Caco-2 (cell line): ENCODE measurements at places on chromosomes 5 and 9.
A peak's percentile ranks its signal among the peaks of the same experiment; 100 is the strongest.

GRCh38 chr9:1052365-1053281, 2.5 kb downstream of the DMRT2 start:
- no peak overlapping the region for H3K4me3 ChIP-seq
- no peaks in the 10 kb centered on the region for H3K36me3 ChIP-seq
- no peak for DNase-seq
- H3K4me1 ChIP-seq: peaks cover 4% of the 10 kb centered on the region; the same call in 1 of the 2 replicates
- no peaks in the 10 kb centered on the region for H3K27me3 ChIP-seq

- no peaks in the 10 kb centered on the region for H3K36me3 ChIP-seq
- no peak for DNase-seq
- no peak overlapping the region for H3K4me3 ChIP-seq
- H3K4me1 ChIP-seq: no peaks in the 10 kb centered on the region
Observed at GRCh38 chr5:104199771-104200170, 637.2 kb upstream of the NUDT12 start.

GRCh38 chr5:87868792-87869191, 399.9 kb downstream of the TMEM161B start:
- no peak overlapping the region for H3K4me3 ChIP-seq
- no peaks in the 10 kb centered on the region for H3K27me3 ChIP-seq
- no peak for DNase-seq
- no peaks in the 10 kb centered on the region for H3K4me1 ChIP-seq
- H3K27ac ChIP-seq: no peak overlapping the region
- H3K36me3 ChIP-seq: no peaks in the 10 kb centered on the region

- peak; percentile 17 for DNase-seq
- H3K27me3 ChIP-seq: no peaks in the 10 kb centered on the region
- H3K27ac ChIP-seq: peak overlapping the region; percentile 65
- no peaks in the 10 kb centered on the region for H3K36me3 ChIP-seq
- H3K4me3 ChIP-seq: no peak overlapping the region; the same call in 1 of the 2 replicates
Observed at GRCh38 chr5:142834504-142834903, 64.3 kb downstream of the ARHGAP26 start.

DNA sequence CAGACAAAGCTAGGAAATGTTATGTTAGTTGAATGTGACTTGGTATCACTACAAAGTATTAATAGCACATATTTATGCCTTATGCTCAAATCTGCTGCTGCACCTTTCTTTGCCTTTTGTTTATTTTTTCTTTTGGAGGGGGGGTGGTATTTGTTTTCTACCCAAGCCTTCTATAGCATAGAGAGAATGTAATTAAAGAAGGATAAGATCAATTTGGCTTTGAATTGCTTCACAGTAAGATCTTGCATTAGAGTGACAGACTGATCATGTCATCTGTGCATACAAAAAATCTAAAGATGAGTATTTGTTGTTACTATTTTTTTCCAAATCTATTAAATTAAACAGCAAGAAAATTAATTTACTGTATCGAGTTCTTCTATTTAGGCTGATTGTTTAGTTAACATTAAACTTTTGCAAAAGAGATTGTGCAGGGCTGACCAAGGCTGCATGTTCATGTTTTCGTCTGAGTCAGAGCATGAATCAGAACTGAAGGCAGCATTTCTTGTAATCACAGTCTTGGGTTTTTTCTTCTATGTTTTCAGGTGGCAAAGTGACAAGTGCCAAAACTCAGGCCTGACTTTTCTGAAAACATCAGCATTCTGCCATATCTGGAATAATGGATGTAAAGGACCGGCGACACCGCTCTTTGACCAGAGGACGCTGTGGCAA, 1007.1 kb upstream of the WWC1 start:
- H3K27me3 ChIP-seq: no peaks in the 10 kb centered on the region
- H3K27ac ChIP-seq: no peak overlapping the region
- DNase-seq: no peak

- no peak for DNase-seq
- H3K4me1 ChIP-seq: no peaks in the 10 kb centered on the region
- no peak overlapping the region for H3K4me3 ChIP-seq
- H3K27ac ChIP-seq: no peak overlapping the region
- H3K36me3 ChIP-seq: no peaks in the 10 kb centered on the region
- H3K27me3 ChIP-seq: no peaks in the 10 kb centered on the region
Observed at GRCh38 chr9:13957089-13957488, 356.9 kb downstream of the NFIB start.

DNA sequence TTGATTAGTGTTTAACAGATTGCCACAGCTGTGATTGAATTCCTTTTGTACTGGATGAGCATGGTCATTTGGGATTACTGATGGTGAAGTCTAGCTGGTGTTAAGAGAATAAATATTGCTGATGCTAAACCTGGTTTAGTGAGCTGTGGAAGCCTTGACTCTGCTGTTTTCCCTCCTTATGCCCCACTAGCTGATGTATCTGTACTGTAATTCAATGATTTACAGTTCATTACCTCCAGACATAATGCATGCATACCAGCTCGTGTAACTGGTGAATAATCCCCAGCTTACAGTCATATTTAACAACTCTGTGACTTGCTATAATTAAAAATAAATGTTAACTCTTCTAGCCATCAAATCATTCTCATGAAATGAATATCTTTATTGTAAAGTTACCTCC, 1.7 kb upstream of the CMYA5 start:
- H3K27me3 ChIP-seq: no peaks in the 10 kb centered on the region
- peaks cover 11% of the 10 kb centered on the region; the same call in 1 of the 2 replicates for H3K4me1 ChIP-seq
- H3K4me3 ChIP-seq: no peak overlapping the region
- H3K27ac ChIP-seq: no peak overlapping the region
- peaks cover 2% of the 10 kb centered on the region for H3K36me3 ChIP-seq
- DNase-seq: no peak

DNA sequence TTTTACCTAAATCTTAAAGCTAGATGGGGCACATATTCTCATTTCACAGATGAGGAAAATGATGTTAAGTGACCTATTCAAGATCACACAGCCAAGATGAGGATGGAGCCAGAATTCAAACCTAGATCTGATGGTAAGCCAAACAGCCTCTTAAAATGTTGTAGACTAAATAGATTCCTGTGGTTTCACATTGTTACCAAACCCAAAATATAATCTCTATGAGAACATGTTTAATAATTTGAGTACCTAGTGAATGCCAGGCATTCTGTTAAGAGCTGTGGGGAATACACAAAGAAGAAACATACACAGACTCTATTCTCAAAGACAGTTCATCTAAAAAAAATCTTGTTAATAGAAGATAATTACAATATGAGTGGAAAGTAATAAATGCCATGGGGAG, 25.2 kb downstream of the HOMER1 start:
- no peaks in the 10 kb centered on the region for H3K4me1 ChIP-seq
- no peak overlapping the region for H3K27ac ChIP-seq
- no peak for DNase-seq
- no peaks in the 10 kb centered on the region for H3K27me3 ChIP-seq
- no peaks in the 10 kb centered on the region for H3K36me3 ChIP-seq

- H3K27me3 ChIP-seq: no peaks in the 10 kb centered on the region
- H3K27ac ChIP-seq: peak overlapping the region; percentile 59
- H3K36me3 ChIP-seq: no peaks in the 10 kb centered on the region
Observed at GRCh38 chr5:124651663-124652513, 94.6 kb downstream of the ZNF608 start.

DNA sequence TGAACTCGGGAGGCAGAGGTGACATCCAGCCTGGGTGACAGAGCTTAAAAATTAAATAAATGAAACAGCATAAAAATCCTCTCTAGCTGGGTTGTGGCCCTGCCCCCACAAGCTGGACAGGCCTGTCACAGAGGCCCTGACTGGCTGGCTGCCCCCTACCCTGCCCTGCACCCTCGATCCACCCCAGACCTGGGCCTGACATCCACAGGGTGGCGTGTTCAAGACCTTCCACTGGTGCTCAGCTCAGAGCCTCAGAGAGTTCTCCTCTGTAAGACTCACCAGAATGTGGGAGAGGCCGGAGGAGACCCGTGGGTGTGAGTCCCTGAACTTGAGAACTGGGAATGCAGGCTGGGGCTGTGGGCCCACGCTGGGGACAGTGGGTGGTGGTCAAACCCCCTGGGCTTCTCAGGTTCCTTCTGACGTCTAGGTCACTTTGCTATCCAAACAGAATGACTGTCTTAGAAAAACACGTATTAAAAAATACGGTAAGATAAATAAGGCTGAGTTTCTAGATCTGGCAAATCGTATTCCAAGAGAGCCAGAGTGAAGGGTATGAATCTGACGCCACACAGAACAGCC, 9.7 kb upstream of the WDR38 start:
- H3K27me3 ChIP-seq: no peaks in the 10 kb centered on the region
- no peaks in the 10 kb centered on the region for H3K4me1 ChIP-seq
- no peak overlapping the region for H3K27ac ChIP-seq

DNA sequence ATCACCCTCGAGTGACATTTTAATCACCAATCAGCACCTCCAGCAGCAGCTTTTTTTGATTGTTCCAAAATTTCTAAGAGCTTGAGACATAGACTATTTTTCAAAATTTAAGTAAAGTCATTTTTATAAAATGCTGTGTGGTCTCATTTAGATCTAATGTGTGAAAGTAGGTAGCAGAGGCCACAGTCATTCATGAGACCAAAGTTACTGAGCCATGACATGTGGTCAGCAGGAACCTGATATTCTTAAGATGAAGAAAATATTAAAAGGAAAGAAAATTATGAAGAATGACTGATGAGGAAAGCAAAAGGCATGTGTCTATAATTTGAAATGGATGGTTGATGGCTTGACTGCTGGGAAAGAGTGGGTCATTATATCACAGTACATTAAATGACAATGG, 7.2 kb downstream of the FREM1 start:
- no peaks in the 10 kb centered on the region for H3K36me3 ChIP-seq
- H3K27ac ChIP-seq: no peak overlapping the region
- H3K4me1 ChIP-seq: no peaks in the 10 kb centered on the region
- DNase-seq: no peak
- no peak overlapping the region for H3K4me3 ChIP-seq
- H3K27me3 ChIP-seq: no peaks in the 10 kb centered on the region

DNA sequence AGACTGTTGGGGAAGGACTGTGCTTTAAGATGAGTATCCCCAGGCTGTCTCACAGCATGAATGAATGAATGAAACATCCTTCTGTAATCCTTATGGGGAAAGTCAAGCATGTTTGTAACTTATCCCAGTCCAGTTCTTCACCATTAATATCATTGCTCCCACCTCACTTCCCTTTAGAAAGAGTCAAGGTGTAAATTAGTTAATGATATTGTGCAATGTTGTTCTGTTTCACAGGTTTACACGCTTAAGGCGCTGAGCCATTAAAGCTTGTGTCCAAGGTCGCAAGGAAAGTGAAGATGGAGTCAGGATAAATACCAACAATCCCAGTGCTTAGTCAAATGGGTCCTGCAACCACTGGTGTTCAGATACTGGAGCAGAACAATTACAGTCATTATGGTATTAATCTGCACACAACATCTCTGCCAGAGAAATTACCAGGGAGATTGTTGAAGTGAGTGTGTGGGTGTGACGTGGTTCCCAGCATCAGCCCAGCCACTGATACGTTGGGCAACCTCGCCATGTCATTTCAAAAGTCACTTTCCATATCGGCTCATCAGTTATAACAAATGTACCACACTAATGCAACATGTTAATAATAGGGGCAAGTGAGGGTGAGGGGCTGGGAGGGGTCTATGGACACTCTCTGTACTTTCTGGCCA, 1.5 kb upstream of the MYO10 start:
- peak overlapping the region; percentile 86 for H3K27ac ChIP-seq
- peak overlapping the region; percentile 68 for H3K4me3 ChIP-seq
- H3K36me3 ChIP-seq: no peaks in the 10 kb centered on the region
- DNase-seq: no peak
- H3K27me3 ChIP-seq: no peaks in the 10 kb centered on the region

DNA sequence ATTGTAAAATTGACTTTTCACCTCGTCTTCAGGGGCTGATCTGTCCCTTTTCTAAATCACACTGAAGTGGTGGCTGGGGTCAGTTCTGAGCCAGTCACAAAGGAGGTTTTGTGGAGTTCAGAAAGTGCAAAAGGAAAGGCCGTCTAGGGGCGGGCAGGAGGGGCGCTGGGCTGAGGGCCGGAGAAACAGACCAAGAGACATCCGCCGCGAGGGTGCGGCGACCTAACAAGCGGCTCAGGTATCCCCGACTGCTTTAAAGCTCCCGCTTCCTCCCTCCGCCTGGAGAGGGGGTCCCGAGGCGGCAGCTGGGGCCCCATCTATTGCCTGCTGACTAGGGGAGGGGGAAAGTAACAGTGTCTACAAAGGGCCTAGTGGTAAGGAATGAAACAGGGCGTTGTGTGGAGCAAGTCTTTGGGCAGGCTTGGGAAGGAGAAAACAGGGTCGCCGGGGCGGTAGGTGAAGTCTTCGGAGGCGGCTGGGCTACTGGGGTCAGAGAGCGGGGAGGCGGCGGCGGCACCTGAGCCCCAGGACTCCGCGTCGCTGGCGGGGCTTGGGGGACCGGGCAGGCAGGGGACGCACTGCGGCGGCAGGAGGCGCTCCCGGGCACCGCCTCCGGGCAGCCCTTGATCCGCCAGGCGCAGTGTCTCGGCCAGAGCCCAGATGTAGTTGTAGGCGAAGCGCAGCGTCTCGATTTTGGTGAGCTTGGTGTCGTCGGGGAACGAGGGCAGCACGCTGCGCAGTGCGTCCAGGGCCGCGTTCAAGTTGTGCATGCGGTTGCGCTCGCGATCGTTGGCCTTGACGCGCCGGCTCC, 950 bp downstream of the NEUROG1 start:
- DNase-seq: no peak
- H3K36me3 ChIP-seq: no peaks in the 10 kb centered on the region
- no peak overlapping the region for H3K27ac ChIP-seq
- no peaks in the 10 kb centered on the region; the same call in 1 of the 2 replicates for H3K27me3 ChIP-seq
- no peak overlapping the region for H3K4me3 ChIP-seq
- no peaks in the 10 kb centered on the region for H3K4me1 ChIP-seq

DNA sequence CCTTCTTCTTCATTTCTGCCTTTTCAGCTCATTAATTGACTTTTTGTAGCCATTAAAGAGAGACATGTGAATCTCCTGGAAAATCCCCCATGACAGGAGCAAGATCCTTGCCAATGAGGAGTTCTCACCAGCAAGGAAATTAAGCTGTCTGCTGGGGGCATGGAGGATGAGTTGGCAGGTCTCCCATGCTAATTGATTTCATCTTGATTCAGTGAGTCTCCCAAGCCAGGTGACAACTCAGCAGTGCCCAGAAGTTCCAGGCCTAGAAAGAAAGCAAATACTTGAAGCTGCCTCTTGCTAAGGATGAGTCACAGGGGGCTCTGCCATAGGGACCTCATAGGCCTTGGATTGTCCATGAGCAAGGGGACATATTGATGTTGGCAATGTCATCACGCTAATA, 30.0 kb upstream of the ADRA1B start:
- no peak overlapping the region for H3K4me3 ChIP-seq
- no peaks in the 10 kb centered on the region for H3K36me3 ChIP-seq
- H3K4me1 ChIP-seq: no peaks in the 10 kb centered on the region
- DNase-seq: no peak
- H3K27me3 ChIP-seq: 0 out of 2 replicates have a peak, but pooled peaks cover 1% of the 10 kb centered on the region

DNA sequence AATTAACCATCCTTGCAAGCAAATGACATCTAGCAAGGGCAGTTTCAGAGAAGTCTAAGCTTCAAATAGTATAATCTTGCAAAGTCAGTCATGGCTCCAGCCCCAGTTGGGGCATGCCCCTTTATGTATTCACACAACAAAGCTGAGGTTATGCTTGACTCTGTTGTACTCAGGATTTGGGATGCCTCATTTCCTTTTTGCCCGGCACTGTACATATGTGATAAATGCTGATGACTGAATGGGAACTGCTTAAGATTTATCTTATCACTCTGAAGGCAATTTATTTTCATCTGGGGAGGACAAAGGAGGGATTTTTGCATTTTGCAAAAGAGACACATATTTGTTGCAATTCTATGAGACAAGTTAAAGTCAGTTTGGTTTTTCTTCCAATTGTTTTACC, 219.2 kb downstream of the TRPM3 start:
- H3K27me3 ChIP-seq: no peaks in the 10 kb centered on the region
- no peaks in the 10 kb centered on the region for H3K36me3 ChIP-seq
- H3K4me1 ChIP-seq: no peaks in the 10 kb centered on the region
